ENCODE measurements at places on chromosomes 5 and 9. TPM values are rescaled to one million over a fixed set of nuclear protein-coding genes. Genes with fewer than 3 reads are reported as not detected.

The SKP1 gene
- 649 TPM for total RNA-seq

The COL23A1 gene
- total RNA-seq, result not detected

The CHMP5 gene
- 90.3 TPM for total RNA-seq

The ISL1 gene
- not detected for total RNA-seq

The RHOBTB3 gene
- total RNA-seq, result 10.4 TPM

The MARCHF11 gene
- not detected for total RNA-seq

The PTPRD gene
- total RNA-seq, result 0.49 TPM

The AP3B1 gene
- total RNA-seq, result 18.9 TPM

The LHX3 gene
- 0.07 TPM for total RNA-seq

The MCIDAS gene
- 3.1 TPM for total RNA-seq

The PRKACG gene
- total RNA-seq, result not detected

The TMEFF1 gene
- 0.80 TPM for total RNA-seq

The PCDHB10 gene
- 0.06 TPM for total RNA-seq

The ENTPD2 gene
- total RNA-seq, result 0.91 TPM

The BARHL1 gene
- total RNA-seq, result not detected

The TMC1 gene
- total RNA-seq, result 0.20 TPM

The SEMA6A gene
- 0.18 TPM for total RNA-seq

The FAM78A gene
- 0.22 TPM for total RNA-seq

The HAVCR2 gene
- total RNA-seq, result 0.87 TPM

The NKD2 gene
- 11.8 TPM for total RNA-seq

The C5orf52 gene
- total RNA-seq, result not detected

The APBA1 gene
- 0.51 TPM for total RNA-seq

The CSF1R gene
- total RNA-seq, result 0.33 TPM

The CHSY3 gene
- total RNA-seq, result 0.13 TPM

The LRRTM2 gene
- total RNA-seq, result not detected

The FREM1 gene
- not detected for total RNA-seq

The TTC1 gene
- total RNA-seq, result 72.5 TPM

The IER5L gene
- total RNA-seq, result 74.3 TPM

The ANKH gene
- total RNA-seq, result 15.9 TPM

The TEK gene
- total RNA-seq, result 0.12 TPM

The PRRX2 gene
- total RNA-seq, result 8.8 TPM

The LCN9 gene
- not detected for total RNA-seq

The TRIM36 gene
- total RNA-seq, result 1.8 TPM

The VCAN gene
- 14.9 TPM for total RNA-seq

The PCDHAC2 gene
- total RNA-seq, result 3.5 TPM

The NANS gene
- 75.7 TPM for total RNA-seq

The GNG10 gene
- total RNA-seq, result 68.8 TPM

The MLLT3 gene
- 15.3 TPM for total RNA-seq

The PCDHGA3 gene
- not detected for total RNA-seq

The GABRA1 gene
- total RNA-seq, result not detected

The C9 gene
- total RNA-seq, result not detected

The ZNF608 gene
- total RNA-seq, result 0.35 TPM

The LCN6 gene
- not detected for total RNA-seq

The PSAT1 gene
- total RNA-seq, result 165 TPM

The CDC26 gene
- total RNA-seq, result 43.4 TPM

The OTULINL gene
- total RNA-seq, result 6.5 TPM

The PNPLA7 gene
- total RNA-seq, result 0.61 TPM

The HMGCS1 gene
- total RNA-seq, result 53.7 TPM

The GARIN3 gene
- not detected for total RNA-seq

The CBY3 gene
- total RNA-seq, result not detected

The RETREG1 gene
- total RNA-seq, result 1.4 TPM

Data from A549 treated with RU486 at 1 μM for 4 hours (cell line).